ENCODE measurements at places on chromosomes 1 and 21. TPM values are rescaled to one million over a fixed set of nuclear protein-coding genes. Genes with fewer than 3 reads are reported as not detected.

DNA sequence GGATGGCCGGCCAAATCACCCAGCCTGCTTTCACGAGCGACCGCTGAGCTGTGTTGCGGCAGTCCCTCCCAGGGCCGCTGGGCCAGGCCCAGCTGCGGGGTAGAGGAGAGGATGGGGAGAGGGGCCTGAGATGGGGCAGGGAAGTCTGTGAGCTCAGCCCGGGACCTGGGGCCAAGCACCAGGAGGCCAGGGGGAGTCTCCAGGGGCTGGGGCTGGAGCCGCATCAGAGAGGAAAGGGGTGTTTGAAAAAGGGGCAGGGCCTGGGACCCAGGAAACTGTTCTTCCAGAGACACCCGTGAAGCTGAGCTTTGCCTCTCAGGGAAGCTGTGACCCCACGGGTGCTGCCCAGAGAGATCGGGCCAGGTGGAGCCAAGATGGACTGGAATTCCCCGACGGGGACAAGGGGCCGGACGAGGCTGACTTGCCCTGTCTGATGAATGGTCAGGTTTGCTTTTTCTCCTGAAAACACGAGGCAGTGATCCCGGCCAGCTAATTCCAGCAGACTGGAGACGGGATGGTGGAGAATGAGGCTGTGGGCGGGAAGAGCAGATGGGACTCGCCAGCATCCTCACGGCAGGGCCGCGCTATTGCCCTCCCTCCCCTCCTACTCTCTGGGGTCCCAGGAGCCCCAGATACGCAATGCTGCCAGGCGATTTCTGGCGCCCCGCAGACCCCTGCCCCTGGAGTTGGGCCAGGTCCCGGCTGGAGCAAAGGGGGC lies 40.3 kb upstream of the COL18A1 start:
- DNase-seq, result no peak

DNA sequence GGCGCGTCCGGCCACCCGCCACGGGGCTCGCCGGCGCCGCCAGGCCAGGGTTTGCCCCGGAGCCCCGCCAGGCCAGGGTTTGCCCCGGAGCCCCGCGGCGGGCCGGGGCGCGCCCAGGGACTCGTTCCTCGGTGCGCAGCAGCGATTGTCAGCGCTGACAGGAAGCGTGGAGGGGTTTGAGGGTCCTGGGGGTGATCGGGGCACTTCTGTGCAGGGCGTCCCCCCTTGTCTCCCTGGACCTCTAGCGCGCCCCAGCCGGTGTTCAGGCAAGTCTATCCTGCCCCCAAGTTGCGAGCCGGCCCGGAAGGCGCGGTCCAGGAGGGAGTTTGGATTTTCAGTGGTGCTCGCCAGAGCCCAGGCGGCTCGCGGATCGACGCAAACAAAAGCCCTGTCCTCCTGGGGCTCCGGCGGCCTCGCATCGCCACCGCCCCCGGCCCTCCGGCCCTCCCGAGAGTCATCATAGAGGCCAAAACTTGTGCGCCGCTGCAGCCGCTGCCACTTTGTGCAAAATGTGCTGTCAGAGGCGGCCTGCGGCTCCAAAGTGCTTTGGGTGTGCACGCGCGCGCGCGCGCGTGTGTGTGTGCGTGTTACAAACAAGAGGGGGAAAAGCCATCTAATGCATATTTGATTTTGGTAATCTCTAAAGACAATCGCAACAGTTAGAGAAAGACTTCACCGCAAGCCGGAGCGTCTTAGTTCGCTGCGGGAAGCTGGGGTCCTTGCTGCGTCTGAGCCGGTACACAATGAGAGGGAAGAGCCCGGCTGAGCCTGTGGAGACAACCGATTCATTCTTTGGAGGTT lies 1.0 kb downstream of the ROR1 start:
- no peak for DNase-seq

GRCh38 chr1:2276803-2277580 lies 48.9 kb downstream of the SKI start:
- DNase-seq, result no peak

DNA sequence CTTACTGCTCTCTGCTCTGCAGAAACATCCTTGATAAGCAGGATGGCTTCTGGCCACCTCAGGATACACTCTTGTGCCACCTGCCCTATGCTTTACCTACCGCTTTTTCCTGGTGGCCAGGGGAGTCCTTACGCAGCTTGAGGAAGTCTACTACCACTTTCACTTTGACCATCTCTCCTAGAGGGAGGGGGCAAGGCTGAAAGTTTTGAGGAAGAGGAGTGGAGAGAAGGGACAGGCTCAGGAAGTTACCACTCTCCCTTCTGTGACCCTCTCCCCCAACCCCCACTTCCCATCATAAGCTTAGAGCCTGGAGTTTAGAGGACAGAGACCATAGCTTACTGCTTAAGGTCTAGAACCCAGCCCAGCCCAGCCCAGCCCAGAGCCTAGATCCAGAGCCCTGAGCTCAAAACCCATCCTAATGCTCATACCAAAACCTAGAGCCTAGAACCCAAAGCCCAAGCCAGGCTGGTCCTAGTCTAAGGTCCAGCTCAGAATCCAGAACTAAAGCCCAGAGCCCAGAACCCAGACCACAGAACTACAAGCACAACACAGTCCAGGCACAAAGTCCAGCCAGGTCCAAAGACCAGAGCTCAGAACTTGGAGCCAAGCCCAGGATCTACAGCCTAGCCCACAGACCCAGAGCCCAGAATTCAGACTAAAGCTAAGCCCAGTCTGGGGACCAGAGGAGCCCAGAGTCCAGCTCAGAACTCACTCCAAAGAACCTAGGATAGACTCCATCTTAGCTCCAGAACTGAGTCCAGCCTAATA lies 18.0 kb upstream of the MFSD2A start:
- no peak for DNase-seq

- DNase-seq, result no peak
Observed at GRCh38 chr1:43688594-43689000, 18.7 kb upstream of the ST3GAL3 start.

- no peak for DNase-seq
Observed at GRCh38 chr1:111145542-111145941, 5.5 kb downstream of the CEPT1 start.

DNA sequence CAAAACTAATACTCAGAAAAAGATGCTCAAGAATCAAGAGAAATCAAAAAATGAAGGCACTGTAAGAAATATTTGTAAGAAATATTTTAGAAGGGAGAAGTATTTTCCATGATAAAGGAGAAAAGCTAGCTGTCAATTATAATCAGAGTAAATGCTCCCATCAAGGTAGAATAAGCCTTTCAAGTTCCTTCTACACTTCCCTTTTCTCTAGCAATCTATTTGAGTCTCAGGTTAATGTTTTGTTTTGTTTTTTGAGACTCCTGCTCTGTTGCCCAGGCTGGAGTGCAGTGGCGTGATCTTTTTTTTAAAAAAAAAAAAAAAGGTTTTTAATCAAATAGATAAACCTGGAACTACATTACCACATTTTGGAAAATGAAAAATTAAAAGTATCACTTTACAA lies 33.3 kb downstream of the PUM1 start:
- DNase-seq, result no peak

- DNase-seq, result no peak
Observed at GRCh38 chr1:204092632-204093420, 19.9 kb downstream of the SOX13 start.

The VWA5B1 gene
- not detected for total RNA-seq

The AADACL4 gene
- not detected for total RNA-seq

All from CD8-positive, alpha-beta memory T cell (primary cell).